Keratinocyte (primary cell): ENCODE measurements at places on chromosomes 7 and 10. TPM values are rescaled to one million over a fixed set of nuclear protein-coding genes. Genes with fewer than 3 reads are reported as not detected.

The C10orf67 gene
- polyA plus RNA-seq, result 0.07 to 0.26 TPM (median 0.26 TPM) in 3 replicates

The OR9A4 gene
- not detected in 3 replicates for polyA plus RNA-seq

DNA sequence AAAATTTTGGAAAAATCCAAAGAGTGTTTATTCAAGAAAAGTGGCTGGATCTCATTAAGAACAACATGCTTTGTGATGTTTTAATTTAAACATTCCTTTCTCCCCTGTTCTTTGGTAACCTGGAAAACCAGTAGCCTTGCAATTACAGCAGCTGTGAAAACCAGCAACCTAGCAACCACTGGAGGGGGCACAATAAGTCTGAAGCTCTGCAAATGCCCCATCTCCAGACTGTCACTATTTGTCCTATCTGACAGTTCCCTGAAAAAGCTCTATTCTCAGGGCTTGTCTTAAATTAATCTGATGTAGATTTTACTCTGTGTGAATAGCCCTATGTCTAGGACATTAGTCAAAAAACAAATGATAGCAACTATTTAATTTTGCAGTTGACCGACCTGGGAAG, 137.6 kb upstream of the THSD7A start:
- DNase-seq, result no peak

- DNase-seq, result no peak
Observed at GRCh38 chr10:75402486-75403143, 1.1 kb upstream of the ZNF503 start.

DNA sequence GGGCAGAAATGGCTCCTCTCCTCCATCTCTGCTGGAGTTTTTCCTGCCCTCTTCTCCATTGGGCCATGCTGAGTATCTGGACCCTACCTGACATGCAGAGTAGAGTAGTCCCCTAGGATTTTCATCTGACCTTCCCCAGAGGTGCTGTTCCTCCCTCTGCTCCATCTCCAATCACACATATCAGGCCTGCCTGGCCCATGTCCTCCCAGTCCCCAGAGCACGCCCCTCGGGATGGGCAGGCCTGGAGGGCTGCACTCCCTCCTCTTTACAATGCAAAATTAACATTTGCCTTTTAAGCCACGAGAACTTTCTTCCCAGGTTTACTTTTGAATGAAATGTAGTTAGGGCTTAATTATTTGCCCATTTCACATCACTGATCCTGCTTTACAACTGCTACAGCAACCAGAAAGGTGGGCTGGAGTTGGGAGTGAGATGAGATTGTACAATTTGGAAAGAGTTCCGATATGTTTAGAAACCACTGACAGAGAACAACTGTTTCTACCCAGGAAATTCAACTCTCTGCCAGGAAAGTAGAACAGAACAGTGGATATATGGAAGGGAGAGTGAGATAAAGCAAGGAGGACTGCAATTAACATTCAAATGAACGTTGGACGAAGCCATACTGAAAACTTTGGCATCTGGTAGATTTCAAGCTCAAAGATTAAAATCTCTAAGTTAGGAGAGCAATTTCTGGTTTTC, 184.0 kb upstream of the HABP2 start:
- no peak for DNase-seq
